ENCODE measurements at places on chromosomes 1 and 21.

GRCh38 chr1:53593758-53594380 is 134.7 kb downstream of the DMRTB1 start:
- DNase-seq: no peak

DNA sequence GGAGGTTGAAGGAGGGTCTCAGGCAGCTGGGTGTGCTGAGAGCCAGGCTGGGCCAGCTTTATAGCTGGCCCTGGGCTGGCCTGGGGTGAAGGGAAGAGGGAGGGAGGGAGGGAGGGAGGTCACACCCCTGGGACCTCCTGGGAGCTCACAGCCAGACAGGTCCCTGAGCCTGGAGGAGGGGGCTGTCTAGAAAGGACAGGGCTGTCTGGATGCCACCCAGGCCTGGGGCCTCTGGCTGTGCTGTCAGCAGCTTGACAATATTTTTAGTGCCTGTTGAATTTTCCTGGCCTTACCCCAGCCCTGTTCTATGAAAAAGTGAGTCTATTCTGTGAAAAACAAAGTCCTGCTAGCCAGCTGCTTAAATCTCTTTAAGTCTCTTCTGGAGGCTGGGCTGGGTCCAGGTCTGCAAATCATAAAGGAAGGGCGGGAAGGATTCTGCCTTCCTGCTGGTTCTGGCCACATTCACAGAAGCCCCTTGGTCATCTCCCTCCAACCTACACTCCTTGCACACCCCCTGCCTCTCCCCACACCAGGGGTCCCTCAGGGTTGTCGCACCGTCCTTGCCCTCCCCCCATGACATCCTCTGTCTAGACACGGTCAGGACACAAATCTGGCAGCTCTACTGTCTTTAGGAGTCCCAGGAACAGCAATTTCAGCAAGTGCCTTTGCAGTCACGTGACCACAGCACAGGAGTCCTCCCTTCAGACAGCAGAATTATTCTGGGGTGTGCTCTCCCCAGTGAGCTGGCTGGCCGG is at the start of gene LEFTY2:
Gene LEFTY2, minus strand, starts transcription at position 34 of the 755 bp plus-strand sequence. CDS start 80 bp downstream, outside the sequence.
- DNase-seq: no peak

DNA sequence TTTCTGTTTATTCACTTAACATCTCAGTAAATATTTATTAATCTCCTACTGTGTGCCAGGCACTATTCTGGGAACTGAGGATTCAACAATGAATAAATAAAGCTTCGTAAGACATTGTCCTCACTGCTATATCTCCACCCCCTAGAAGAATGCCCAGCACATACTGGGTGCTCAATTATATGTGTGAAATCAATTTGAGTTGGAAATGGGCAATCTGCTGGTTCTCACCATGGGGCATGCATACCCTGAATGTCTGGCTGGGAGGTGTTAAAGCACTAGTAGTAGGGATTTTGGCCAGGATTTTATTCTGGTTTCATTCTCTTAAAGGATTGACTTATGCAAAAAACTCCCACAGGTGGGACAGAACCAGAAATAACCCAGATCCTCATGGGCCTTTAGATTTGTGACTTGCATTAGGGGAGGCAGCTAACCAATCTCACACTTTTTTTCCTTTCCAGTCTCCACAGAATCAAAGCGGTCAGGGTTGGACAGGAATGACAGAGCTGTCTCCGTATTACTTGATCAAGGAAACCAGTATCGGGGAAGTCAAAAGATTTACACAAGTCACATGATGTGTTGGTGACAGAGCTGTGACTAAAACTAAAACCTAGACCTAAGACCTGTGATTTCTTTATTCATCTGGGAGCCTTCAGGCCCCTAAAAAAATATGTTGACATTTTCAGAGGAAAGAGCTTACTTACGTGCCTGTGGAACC is 12.8 kb downstream of the GFI1 start:
- no peak for DNase-seq

DNA sequence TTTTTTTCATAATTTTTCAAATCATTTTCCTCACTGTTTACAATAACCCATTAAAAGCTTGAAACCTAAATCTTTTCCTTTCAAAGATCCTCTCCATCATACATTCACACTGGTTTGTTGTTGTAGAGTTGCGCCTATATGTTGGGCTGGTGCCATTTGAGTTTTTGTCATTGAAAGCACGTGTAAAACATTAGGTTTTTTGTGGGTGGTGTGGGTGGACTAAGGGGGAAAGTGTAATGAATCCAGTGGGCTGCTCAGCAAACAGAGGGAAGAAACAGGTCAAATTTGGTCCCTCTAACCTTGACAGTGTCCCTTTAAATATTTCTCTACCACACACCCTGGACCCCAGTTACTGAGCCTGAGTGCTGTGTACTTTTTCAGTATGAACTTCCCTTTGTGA is 46.8 kb downstream of the KDM1A start:
- DNase-seq: no peak

DNA sequence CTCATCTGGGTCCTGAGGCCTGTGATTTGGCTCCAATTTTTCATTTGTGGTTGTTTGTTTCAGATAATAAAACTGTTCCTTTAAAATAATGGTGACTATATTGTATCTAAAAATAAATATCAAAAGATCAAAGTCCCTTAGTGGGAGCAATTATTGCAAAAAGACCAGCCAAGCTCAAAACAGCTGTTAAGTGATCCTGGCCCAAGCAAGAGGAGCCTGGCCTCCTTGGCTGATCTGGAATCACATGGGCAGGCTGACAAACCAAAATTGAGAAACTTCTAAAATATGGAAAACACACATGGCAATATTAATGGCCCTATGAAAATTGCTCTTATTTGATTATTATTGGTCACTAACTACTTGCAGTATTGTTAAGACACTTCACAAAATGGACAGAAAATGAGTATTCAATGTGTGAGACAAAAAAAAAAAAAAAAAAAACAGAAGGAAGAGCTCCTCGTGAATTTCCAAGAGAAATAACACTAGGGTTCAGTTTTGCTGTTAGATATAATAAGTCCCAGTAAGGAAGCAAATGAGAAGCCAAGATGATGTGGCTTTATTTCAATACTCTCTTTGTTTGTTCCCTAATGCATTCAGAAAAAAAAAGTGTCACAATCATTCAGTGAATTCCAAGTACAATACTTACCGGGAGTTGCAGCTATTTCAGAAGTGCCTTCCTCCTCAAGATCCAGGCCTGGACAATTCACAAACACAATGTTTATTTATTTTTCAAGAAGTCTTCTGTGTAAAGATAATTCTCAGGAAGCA is 105.1 kb downstream of the SEC16B start:
- DNase-seq: no peak

- DNase-seq: no peak
These were observed 134.2 kb upstream of the FGGY start for GRCh38 chr1:59162665-59163064.

GRCh38 chr1:218942431-218942830 is 231.2 kb upstream of the LYPLAL1 start:
- DNase-seq: peak; percentile 82

- DNase-seq: no peak
These were observed 5.2 kb upstream of the KISS1 start for GRCh38 chr1:204201348-204202040.

GRCh38 chr21:24729568-24729967 is 877.7 kb downstream of the MRPL39 start:
- DNase-seq: no peak

DNA sequence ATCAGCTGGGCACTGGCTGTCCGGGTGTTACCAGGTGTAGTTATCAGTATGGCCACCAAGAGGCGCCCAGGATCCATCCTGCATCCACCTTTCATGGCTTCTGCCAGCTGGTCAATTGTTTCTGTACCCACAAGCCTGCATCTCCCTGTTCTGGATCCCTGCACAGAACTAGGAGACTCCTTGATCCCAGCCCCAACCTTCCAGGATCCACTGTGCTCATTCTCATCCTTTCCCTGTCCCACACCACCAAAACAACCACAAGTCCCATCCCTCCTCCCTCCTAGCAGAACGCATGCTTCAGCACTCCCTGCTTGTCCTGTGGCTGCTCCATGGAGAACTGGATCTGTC is 27.2 kb upstream of the FOXE3 start:
- DNase-seq: peak; percentile 66

GRCh38 chr1:22861764-22862440 is 110.8 kb downstream of the LACTBL1 start:
- peak; percentile 75 for DNase-seq

DNA sequence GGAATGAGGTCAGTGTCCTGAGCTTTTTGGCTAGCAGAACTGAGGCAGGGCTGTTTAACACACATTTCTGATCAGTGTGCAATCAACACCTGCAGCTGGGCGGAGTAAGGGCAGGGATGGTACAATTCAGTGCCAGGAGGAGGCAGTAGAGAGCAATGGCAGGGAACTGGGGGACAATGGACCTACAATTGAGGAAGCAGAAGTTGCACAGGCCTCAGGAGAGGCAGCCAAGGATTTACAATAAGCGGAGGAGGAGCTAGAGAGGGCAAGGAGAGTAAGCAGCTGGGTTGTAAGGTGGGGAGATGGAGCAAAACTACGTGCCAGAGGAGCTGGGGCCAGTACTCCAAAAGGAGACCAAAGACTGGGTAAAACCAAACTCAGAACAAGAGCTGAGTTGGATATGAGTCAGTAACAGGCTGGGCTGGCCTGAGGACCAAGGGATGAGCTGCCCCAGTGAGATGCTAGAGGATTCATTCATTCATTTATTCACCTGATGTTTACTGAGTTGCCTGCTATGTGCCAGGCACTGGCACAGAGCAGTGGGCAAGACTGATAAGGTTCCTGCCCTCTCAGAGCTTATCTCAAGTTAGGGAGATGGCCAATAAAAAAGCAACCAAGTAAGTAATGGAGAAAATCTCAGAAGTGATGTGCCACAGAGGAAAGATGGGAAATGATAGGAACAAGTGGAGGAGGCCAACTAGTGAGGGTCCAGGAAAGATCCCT is 10.4 kb upstream of the GALE start:
- DNase-seq: peak; percentile 43

- peak; percentile 79 for DNase-seq
These were observed at the start of gene PLEKHO1 for GRCh38 chr1:150149271-150150132. PLEKHO1 (plus strand) TSS chr1:150149916; CDS start chr1:150150258, 342 bp downstream.

DNA sequence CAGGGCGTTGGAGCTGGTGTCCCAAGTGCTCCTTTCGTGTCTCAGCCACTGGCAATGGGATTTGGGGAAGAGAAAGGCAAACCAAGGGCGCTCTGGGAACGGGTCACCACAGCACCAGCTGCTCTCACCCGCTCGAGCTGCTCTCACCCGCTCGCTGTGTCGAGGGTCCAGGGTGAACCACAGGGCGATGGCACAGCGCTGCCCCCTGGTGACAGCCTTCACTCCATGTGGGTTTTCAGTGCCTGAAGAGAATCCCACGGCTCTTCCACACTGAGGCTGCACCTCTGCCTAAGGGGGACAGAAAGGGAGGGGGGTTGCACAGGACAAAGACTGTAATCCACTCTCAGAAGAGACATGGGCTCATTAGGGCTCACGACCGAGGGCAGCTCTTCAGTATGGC is 7.1 kb upstream of the CLDN19 start:
- peak; percentile 24 for DNase-seq

DNA sequence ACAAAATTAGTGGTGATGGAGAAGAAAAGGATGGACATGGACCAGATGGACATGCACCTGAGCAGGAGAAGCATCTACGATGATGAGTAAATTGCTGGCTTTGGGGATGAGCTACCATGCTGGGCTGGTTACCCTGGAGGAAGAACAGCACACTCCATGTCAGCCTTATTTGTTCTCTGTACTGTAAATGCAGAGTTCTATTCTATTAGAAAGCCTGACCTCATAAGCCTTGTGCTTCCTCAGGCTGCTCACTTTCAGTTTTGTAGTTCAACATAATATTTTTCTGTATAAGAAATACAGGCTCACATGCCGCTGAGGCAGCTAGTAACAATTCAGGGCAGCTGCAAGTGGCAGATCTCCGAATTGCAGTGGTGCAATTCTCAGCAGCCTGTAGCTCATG is 249.6 kb downstream of the PLA2G4A start:
- no peak for DNase-seq

DNA sequence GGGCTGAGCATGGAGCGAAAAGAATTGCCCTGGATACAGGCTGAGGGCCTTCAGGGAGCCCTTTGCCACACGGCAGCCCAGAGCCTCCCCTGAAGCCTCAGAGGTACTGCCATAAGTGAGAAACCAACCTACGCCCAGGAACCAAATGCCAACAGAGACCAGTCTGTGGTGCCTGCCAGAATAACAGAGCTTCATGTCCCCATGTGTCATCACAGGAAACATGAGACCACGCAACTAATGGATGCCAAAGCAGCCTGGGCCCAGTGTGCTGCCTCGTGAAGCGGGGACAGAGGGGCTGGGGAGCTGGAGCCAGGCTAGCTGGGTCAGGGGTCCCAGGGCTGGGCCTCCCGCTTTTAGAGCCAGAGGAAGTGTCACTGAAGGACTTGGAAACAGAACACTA is 18.7 kb upstream of the STUM start:
- no peak for DNase-seq

DNA sequence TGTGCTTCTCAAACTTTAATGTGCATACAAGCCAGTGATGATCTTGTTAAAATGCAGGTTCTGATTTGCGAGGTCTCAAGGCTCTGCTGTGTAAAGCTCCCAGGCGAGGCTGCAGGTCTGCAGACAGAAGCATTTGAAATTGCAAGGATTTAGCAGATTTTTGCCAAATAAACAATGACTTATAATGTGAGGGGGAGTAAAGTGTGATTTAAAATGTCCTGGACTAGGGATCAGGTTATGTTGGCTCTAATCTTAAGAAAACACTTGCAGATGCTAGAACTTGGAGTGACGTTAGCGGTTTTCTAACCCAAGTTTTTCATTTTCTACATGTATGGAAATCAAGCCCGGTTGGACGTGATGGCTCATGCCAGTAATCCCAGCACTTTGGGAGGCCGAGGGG is 16.2 kb upstream of the ACTN2 start:
- no peak for DNase-seq

- DNase-seq: no peak
These were observed 33.1 kb upstream of the DIP2A start for GRCh38 chr21:46425571-46425970.

DNA sequence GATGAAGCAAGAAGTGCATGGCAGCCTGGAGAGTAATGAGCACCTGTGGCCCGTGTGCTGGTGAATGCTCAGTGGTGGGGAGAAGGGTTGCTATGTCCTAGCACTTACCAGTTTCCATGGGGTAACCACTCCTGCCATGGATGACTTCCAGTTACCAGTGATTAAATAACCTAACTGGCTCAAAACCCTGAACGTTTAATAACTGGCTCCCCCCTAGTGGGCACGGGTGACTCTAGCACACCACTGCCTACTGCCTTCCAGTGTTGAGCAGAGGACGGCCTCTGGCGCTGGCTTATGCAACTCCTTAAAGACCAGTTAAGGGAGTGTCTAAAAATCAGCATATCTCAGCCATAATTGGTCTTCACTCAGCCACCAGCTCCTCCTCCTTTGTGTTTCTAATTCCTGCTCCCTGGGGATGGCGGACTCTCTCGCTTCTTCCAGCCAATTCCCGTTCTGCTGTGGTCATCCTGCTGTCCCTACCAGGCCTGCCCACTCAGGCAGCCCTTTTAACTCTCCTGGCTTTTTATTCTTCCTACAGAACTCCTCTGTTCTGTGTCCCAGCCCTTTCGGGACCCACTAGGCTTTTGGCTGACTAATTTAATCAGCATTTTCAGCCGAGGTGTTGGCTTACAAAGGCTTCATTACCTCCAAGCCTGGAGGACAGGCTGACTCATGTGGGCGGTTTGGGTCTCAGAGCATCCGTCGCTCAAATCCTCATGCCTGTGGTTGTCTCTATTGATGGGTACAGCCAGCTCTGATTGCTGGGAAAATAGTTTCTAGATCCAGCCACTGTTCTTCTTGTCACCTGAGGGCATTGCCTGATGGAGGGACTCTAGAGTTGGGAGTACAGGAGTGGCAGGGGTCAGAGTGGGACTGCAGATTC is 332.4 kb downstream of the CAMTA1 start:
- DNase-seq: peak; percentile 80

All from fibroblast of mammary gland (primary cell).